Myocyte (in vitro differentiated cells): ENCODE measurements at places on chromosomes 1 and 21. TPM values are rescaled to one million over a fixed set of nuclear protein-coding genes. Genes with fewer than 3 reads are reported as not detected.
A peak's percentile ranks its signal among the peaks of the same experiment; 100 is the strongest.

GRCh38 chr1:178538192-178538916, 25.4 kb downstream of the TEX35 start:
- peak; percentile 78 for DNase-seq

The C1QA gene
- not detected in 2 replicates for total RNA-seq

- DNase-seq: peak; percentile 4
Observed at GRCh38 chr1:199029855-199030254, 391.0 kb downstream of the PTPRC start.

- DNase-seq: no peak
Observed at GRCh38 chr1:201732351-201732750, 96.6 kb upstream of the IPO9 start.

DNA sequence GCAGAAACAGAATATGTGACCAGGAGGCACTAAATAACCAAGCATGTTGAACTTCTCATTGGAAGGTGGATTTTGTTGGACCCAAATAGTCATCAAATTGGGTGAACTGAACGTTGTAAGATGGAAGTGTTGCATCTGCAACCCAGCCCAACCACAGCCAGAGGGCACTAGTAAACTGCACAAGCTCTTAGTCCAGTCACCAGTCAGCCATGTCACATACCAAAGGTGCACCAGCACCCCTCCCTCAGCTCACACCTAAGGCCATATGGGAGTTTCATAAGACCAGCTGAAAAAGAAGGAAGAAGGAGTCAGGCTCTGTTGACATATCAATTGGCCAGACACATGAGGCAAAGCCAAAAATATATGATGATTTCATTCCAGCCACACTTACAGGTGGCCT, 481.7 kb upstream of the NR5A2 start:
- DNase-seq: no peak

DNA sequence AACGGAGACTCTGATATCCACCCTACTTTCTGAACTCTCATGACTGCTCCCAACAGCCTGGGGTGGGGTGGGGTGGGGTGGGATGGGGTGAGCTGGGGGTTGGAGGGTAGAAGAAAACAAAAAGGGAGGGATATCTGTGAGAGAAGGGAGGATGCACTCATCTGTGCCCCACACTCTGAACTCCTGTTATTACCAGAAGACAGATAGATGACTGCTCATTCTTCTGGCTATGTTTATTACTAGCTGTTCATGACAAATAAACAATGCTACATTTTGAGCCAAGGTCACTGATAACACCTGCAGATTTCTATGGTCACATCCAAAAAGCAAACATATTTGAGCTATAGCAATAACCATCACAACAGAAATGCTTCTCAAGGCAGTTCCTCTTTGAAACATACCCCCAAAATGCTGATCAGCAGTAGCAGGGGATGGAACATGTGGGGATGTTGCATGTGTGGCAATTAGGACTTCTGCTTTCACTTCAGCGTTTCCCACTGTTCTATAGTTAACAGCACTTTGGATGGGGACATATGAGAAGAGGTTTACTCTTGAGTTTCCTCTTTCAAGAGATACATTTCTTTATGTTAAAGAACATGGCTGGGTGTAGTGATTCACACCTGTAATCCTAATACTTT, 43.3 kb downstream of the GPR3 start:
- no peak for DNase-seq

The SLAMF6 gene
- total RNA-seq: not detected in 2 replicates

GRCh38 chr1:238558746-238559145, 668.0 kb upstream of the ZP4 start:
- no peak for DNase-seq

The PGLYRP3 gene
- not detected in 2 replicates for total RNA-seq

DNA sequence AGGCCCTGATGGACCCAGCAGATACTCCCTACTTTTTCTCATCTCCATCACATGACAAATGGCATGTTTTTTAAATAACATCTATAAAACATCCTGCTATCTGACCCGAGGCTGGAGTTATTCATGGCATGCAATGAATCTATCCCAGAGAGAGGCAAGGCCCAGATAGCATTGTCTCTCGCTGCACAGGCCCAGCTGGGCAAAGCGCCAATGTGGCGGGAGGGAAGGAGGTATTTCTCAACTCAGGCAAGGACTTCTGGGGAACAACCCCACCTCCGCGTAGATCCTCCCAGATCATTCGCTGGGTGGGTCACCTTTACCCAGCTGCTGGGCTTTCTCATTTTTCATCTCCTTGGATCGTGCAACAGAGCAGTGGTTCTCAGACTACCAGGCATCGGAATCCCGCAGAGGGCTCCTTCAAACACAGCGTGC, 59.8 kb downstream of the ERG start:
- peak; percentile 75 for DNase-seq

- DNase-seq: no peak
Observed at GRCh38 chr1:59305188-59305587, 8.3 kb downstream of the FGGY start.

The CCDC27 gene
- not detected in 2 replicates for total RNA-seq
